ENCODE measurements at places on chromosomes 4 and X. TPM values are rescaled to one million over a fixed set of nuclear protein-coding genes. Genes with fewer than 3 reads are reported as not detected.

The GUCY1B1 gene
- 12.5 TPM for total RNA-seq

The POF1B gene
- 0.21 TPM for total RNA-seq

The PDE5A gene
- total RNA-seq: 16.4 TPM

The CCNQ gene
- total RNA-seq: 12.0 TPM

The PPBP gene
- 1,528 TPM for total RNA-seq

The SCD5 gene
- 1.0 TPM for total RNA-seq

The ARHGAP6 gene
- total RNA-seq: 5.4 TPM

The ANOS1 gene
- under 0.01 TPM for total RNA-seq

The SSX4 gene
- total RNA-seq: not detected

The PPP1R2C gene
- 6.0 TPM for total RNA-seq

The ADRA2C gene
- total RNA-seq: not detected

The RRAGB gene
- total RNA-seq: 4.6 TPM

The NDP gene
- total RNA-seq: not detected

The ARSJ gene
- 0.10 TPM for total RNA-seq

The SOX3 gene
- not detected for total RNA-seq

The JCHAIN gene
- 45.8 TPM for total RNA-seq

The SMIM43 gene
- total RNA-seq: not detected

The TRMT10A gene
- 1.8 TPM for total RNA-seq

The SERTM2 gene
- total RNA-seq: under 0.01 TPM

The ASB5 gene
- not detected for total RNA-seq

The MAN2B2 gene
- 16.7 TPM for total RNA-seq

The ETDA gene
- not detected for total RNA-seq

The RS1 gene
- not detected for total RNA-seq

The LRP2BP gene
- 4.5 TPM for total RNA-seq

The SOD3 gene
- not detected for total RNA-seq

The DRP2 gene
- total RNA-seq: not detected

The MAGEC1 gene
- not detected for total RNA-seq

The MFSD8 gene
- total RNA-seq: 47.6 TPM

The OSTC gene
- 54.5 TPM for total RNA-seq

The PNMA6A gene
- 0.10 TPM for total RNA-seq

The EXOC1 gene
- 24.8 TPM for total RNA-seq

The GPR82 gene
- total RNA-seq: under 0.01 TPM

The USP17L5 gene
- total RNA-seq: not detected

The CD40LG gene
- total RNA-seq: 18.4 TPM
